Right hindlimb (tissue), 1 donor: ENCODE measurements at places on chromosomes 11 and 22.

- DNase-seq: no peak
Observed at GRCh38 chr11:102419181-102419580, 33.4 kb downstream of the TMEM123 start.

- DNase-seq: no peak
Observed at GRCh38 chr11:119371778-119372182, 9.7 kb downstream of the USP2 start.

GRCh38 chr11:2521081-2521732 lies 76.4 kb downstream of the KCNQ1 start:
- DNase-seq: no peak

- DNase-seq: no peak
Observed at GRCh38 chr11:35632301-35632700, 14.0 kb downstream of the FJX1 start.
